T-helper 2 cell (primary cell): ENCODE measurements at places on chromosomes 6 and 20.

DNA sequence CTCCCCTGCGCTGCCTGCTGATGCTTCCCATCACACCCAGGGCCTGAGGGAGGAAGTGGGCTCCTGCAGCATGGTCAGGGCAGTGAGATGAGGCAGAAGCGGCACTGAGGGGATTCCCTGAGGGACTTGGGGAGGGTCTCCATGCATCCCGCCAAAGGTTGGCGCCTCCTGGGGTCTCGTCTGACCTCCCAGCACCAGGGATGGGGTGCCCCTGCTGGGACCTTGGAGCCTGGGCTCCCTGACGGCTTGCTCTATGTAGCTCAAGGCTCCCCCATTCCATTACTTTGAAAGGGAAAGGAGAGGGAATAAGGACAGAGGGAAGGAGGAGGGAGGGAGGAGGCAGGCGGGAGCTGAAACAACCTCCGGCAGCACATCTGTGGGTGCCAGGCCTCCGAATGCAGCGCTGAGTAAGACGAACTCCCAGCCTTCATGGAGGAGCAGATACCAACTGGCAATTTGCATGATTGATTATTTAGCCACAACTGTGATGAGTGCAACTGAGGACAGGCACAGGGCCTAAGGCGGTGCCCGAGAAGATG, 259.3 kb downstream of the ERMARD start:
- DNase-seq = no peak

DNA sequence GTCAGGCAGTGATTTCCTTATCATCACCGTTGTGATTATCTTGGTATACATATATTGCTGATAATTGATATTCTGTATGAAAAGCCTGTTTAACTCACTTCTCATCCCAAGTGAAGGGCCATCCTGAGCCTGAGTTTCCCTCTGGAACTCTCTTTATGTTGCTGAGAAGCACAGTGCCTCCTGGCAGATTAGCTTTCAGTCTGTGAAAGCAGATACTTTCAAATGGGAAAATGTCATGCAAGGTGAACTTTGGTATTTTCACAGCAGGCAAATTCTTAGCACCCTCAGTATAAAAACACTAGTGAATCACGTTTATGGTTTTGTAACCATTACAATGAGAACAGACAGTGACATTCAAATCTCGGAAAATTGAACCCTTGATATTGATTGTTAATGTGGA, 151.6 kb downstream of the PRIM2 start:
- no peak for DNase-seq

- no peak for DNase-seq
Measured at GRCh38 chr6:158344534-158344933, 32.3 kb downstream of the TULP4 start.

DNA sequence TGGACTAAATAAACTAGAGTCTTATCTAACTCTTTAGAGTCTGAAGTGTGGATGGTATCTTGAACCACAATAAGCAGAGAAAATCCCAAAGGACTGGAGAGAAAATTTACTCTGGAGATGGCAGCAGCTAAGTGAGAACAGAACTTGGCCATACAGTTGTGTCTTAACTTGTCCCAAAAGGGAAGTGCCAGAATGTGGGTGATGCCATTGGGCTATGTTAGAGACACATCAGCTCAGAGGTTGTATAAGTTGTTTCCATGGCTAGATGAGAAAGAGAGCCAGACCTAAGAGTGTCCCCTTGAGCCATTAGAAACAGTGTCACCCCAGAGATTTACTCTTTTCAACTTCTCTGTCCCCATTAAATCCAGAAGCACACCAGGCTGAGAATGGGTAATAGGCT, 36.2 kb downstream of the FOXO3 start:
- DNase-seq = no peak

GRCh38 chr20:17870086-17870740, 98.4 kb downstream of the SNX5 start:
- DNase-seq = no peak

- DNase-seq = no peak
Measured at GRCh38 chr6:118895261-118895560, 1.3 kb downstream of the ASF1A start.

- no peak for DNase-seq
Measured at GRCh38 chr6:169954977-169955376, 203.6 kb downstream of the ERMARD start.

GRCh38 chr6:146444189-146444588, 99.4 kb upstream of the RAB32 start:
- DNase-seq = no peak

DNA sequence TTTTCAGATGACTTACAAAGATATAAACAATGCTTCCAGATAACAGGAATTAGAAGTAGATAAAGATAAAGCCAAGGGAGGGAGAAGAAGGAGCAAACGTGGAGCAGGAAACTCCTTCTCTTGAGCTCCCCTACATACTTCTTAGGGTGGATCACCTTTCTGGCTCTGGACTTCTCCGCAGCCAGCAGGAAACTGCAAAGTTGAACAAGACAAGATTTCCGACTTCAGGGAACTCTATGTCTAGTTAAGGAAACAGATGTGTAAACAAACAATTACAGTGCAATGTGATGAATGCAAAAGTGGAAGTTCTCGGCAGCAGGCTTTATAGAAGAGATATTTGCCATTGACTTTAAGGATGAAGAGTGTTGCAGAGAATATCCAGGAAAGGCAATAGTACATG, 134.0 kb upstream of the MARCKS start:
- DNase-seq = no peak

DNA sequence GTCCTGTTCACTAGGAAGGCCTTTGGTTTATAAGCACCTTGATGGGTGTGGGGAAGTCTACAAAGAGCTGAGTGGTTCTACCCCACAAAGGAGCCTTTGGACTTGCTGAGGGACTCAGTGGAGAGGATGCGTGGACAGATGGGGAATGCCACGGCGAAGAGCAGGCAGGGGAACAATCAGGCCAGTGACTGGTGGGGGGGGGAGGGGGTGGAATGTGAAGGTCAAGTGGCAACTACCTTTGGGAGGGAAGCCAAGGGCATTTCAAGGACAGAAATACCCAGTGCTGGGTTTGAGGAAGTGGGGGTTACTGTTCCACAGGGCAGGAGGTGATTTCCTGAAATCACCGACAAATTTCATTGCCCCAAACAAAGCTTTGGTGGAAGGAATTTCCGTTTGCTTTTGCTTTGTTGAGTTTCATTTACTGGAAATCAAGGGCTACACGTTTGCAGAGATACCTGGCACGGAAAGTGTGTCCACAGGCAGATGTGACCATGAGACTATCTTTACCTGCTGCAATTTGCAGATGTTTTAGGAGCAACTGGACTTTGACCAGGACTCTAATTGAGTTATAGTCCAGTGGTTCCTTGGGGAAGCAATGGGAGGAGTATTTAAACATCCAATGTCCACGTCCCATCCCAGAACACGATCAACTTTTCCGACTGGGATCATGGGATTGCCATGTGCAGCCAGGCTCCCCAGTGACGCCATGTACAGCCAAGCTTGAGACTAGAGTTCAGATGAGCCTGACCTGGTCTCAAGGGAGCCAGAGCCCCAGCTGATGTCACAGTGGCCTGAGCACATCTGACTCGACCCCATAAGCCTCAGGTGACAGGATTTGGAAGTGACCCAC, 8.0 kb downstream of the CST3 start:
- no peak for DNase-seq

- no peak for DNase-seq
Measured at GRCh38 chr6:144320741-144321140, 35.6 kb downstream of the UTRN start.

DNA sequence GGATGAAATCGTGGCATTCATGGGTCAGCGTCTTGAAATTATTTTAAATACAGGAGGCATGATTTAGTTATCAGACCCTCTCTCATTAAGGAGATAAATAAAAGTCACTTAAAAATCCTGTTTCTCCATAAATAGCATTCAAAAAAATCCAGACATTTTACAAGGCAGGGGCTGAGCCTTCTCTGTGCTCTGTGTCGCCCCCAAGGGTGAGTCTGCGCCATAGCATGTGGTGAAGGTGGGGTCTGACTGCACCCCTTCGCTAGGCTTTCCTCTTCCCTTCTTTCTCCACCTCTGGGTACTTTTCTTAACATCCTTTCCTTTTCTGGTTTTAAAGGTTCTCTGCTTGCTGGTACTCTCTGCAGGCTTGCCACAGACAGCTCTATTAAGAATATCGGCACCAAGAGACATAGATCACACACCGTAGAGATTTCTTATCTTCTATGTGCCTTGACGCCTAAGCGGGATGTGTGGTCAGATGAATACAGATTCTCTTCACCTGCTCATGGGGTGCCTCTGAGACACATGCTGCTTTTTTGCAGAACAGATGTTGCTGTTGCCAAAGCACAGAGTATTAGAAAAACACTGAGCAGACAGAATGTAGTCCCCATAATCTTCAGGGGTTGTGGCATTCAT, 20.1 kb upstream of the FAM209A start:
- no peak for DNase-seq

- no peak for DNase-seq
Measured at GRCh38 chr6:110355022-110355421, 3.1 kb downstream of the METTL24 start.

DNA sequence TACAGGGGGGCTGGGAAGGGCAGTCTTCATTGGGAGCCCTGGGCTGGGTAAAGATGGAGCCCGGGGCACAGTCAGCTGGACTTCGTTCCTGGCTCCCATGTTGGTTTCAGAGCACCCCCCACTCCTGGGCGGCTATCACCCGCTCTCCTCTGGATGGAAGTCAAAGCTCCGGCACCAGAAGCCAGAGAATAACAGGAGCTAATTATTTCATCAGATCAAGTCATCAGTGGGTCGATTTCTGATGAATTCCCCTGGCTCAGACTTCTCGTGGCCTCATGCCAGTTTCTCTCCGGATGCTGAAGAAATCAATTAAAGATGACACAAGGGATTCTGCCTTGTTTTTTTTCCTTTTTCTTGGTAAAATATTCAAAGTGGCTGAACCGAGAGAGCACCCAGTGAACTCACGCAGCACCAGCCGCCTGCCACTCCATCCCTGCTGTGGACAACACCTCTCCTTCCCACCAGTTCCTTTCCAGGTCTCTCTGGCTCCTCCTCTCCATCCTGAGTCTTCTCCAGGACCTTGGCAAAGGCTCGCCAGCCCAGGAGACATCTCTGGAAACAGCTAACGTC, 22.5 kb downstream of the SULF2 start:
- no peak for DNase-seq

- no peak for DNase-seq
Measured at GRCh38 chr6:15109338-15110090, 136.4 kb upstream of the JARID2 start.

- no peak for DNase-seq
Measured at GRCh38 chr6:146628350-146628749, 29.6 kb downstream of the ADGB start.

DNA sequence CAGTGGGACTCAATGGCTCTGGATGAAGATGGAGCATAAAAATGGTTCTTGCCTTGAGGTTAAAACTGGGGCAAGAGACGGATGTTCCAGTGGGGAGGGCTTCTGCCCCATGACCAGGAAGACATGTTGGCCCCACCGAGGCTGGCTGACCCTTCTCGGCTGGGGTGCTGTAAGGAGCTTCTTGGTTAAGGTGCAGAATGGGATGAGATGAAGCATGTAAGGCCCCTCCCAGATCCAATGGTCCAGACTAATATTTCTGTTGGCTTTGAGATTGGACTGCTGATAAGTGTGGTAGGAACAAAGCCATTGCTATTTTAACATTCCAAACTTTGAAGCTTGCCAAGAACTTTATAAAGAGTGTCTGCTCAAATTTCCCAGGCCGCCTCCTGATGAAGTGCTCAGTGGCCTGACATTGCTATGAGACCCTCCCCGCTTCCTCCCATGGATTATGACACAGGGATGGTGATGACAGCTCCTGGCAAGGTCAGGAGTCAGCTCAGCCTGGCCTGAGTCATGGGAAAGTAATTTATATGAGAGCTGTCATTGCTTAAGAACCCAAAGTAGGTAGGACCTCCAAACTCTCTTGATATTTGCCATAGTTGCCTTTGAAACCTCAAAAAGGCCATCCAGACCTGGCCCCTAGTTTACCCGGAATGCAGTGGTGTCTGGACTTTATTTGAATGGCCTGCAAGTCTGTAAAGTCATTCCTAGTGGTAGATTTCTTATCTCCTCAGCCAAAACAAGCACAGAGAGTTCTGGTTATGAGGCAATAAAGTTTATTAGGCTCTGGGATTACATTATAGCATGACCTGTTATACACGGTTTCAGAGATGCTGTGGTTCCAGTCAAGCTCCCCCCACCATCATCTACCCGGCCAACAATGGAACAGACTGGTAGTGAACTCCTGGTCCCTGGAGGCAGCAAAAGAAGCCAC, 55.2 kb downstream of the TGM2 start:
- no peak for DNase-seq

GRCh38 chr6:151103266-151103665, 136.5 kb upstream of the AKAP12 start:
- no peak for DNase-seq

GRCh38 chr6:113476937-113477839, 380.0 kb upstream of the MARCKS start:
- DNase-seq = no peak

- no peak for DNase-seq
Measured at GRCh38 chr6:149211046-149211571, 106.4 kb upstream of the TAB2 start.

DNA sequence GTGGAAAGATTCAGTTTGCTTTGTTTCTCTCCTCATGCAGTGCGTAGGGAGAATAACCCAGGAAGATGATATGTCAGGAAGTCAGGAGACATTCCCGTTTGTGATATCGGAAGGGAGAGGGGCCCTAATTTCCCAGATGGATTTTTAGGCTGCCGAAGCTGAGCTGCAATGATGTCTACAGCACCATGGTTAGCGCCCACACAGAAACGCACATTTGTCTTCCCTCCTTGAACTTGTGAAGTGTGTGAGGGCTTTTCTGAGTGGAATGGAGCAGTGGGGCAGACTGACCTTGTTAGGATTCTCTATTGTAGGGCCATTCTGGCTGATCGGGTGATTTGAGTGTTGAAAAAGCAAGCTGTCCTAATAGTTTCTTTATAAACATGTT, 191.3 kb upstream of the ARG1 start:
- DNase-seq = no peak

- no peak for DNase-seq
Measured at GRCh38 chr20:22729180-22729579, 144.8 kb upstream of the FOXA2 start.

DNA sequence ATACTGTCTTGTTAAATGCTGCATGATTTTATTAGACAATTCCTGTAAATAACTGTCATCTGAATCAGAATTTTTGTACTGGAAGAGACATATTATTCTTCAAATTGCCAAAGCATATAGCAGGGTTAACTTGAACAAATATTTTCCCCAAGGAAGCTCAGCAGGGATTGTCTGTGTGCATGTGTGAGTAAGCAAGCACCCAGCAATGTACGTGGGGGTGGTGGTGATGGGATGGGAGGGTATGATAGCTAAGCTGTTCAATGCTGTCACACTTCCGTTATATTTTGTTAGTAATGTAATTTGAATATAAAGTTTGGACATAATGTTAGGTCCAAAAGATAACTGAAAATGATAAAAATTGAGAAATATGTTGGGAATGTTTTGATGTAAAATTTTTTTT, 118.1 kb downstream of the MYB start:
- DNase-seq = no peak

- no peak for DNase-seq
Measured at GRCh38 chr6:15389765-15390723, 144.2 kb downstream of the JARID2 start.

DNA sequence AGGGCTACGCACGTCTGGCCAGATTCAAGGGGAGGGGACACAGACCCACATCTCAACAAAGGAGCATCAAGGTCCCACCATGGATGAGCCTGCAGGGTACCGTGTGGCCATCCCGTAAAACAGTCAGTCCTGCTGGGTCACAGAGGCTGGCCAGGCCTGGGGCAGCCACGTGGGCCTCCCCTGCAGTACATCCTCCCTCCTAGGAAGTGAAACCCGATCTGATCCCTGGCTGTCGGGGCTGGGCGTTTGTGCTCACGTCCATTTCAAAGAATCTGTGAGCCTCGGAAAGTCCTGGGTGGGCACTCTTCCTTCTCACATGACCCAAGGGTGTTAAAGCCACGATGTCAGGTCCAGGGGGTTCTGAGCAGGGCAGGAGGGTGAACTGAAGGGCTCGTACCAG, 14.3 kb downstream of the SULF2 start:
- DNase-seq = no peak
